ENCODE measurements at places on chromosomes 13 and 19.

GRCh38 chr13:99352351-99353245 lies 45.4 kb upstream of the GPR183 start:
- no peak for DNase-seq

DNA sequence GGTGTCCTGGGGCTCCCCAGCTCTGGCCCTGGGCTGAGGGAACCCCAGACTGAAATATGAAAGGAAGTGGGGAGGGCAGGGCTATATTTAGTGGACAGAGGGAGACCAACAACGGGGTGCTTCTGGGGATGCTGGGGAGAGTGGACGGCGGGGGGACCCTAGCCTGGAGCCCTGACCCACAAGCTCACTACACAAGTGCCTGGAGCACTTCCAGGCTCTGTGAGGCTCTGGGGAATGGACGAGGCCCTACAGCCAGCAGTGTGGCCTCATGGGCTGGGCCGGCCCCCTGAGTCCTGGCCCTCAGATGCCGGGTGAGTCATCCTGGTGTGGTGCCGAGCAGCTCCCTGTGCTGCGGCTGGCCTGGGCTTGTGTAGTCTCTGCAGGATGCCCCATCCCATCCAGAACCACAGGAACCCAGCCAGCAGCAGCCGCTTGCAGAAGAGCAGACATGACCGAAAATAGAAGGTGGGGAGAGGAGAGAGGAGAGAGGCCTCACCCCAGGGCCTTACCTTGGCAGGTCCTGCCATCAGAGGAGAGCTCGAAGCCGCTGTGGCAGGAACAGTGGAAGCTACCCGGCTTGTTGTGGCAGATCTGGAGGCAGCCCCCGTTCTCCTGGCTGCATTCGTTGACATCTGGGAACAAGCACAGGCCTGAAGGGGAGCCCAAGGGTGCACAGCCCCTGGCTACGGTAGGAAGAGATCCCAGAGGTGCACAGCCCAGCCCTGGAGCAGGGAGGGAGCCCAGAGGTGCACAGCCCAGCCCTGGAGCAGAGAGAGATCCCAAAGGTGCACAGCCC lies 26.1 kb downstream of the GAS6 start:
- DNase-seq = peak; percentile 98

- DNase-seq = no peak
Observed at GRCh38 chr19:58572026-58572817, 913 bp downstream of the MZF1 start.

DNA sequence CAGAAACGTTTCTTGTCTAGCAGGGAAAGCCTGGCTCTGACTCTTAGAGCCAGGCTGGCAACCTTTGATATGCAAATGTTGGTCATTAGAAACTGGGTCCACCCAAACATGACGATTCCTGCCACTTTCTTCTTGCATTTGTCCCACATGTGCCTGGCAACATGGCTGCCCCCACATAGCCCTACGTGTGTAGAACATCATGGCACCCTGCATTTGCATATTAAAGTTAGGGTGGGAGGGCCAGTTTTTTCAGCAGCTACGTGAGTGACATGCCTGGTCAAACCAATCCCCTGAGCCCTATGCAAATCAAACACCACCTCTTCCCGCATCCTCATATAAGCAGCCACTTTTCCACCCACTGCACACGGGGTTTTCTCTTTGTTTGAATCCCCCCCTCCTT lies 95.0 kb downstream of the LIG4 start:
- no peak for DNase-seq

GRCh38 chr19:18435842-18436670 lies 1.9 kb downstream of the ISYNA1 start:
- no peak for DNase-seq
